NCI-H82 (cell line): ENCODE measurements at places on chromosomes 1 and 21.

- DNase-seq, result no peak
Measured at GRCh38 chr1:61746813-61747212, 4.5 kb downstream of the PATJ start.

DNA sequence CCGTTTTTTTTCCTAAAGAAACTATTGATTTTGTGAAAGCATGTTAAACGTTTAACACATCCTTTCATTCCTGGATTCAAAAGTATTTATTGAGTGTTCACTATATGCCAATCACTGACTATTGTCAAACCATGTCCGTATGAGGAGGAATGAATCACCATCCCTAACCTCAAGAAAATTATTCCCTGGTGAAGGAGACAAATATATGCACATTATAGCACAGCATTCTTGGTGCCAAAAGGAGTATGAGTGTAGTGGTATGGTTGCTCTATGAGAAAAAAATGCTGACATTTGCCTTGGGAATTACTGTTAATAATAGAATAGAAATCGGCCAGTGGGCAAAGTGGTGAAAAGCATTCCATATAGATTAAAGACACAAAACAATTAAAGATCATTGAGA is 1390.1 kb downstream of the MRPL39 start:
- DNase-seq, result no peak

- peak; percentile 93 for DNase-seq
Measured at GRCh38 chr1:50968158-50968820, 1.8 kb upstream of the CDKN2C start.

- DNase-seq, result no peak
Measured at GRCh38 chr1:151051356-151052009, 3.9 kb downstream of the C1orf56 start.

- DNase-seq, result no peak
Measured at GRCh38 chr1:186291271-186291670, 83.8 kb downstream of the TPR start.

- DNase-seq, result no peak
Measured at GRCh38 chr1:160471253-160471652, 51.8 kb downstream of the SLAMF6 start.

DNA sequence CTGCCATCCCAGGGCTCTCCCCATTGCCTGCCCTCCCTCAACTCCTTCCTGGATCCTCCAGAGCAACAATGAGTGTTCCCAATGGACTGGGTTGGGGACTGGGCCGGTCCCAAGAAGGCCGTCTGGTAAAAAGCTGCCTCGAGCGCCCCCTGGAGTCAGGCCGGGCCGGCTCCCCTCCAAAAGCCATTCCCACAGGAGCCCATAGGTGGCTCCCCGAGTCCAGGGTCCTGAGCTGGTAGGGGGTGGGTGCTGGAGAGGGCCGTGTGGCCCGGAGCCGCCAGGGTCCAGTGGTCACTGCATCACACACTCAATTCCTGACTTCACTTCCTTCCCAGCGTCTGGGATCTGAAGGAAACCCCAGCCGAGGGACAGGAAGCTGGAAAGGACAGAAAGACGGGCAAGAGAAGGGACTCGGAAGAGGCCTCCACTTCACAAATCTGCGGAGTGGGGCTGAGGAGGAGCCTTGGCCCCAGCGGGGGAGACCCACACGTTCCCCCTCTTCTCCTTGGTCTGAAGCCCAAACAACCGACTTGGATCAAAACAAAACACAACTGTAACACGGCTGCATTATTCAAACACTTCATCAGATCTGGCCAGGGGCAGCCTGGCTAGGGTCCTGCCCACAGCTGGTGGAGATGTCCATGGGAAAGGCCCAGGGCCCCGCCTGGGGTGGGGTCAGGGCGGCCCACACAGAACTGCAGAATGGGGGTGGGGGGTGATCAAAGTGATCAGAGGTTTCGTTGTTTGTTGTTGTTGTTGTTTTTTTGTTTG is 10.9 kb upstream of the ALDH4A1 start:
- peak; percentile 88 for DNase-seq
